ENCODE measurements at places on chromosomes 5 and 9. TPM values are rescaled to one million over a fixed set of nuclear protein-coding genes. Genes with fewer than 3 reads are reported as not detected.

TSPAN17 gene
- 34.2 TPM for total RNA-seq

TAF11L3 gene
- total RNA-seq, result not detected

LECT2 gene
- not detected for total RNA-seq

FST gene
- total RNA-seq, result not detected

CRHBP gene
- total RNA-seq, result not detected

TBC1D2 gene
- 16.0 TPM for total RNA-seq

JAK2 gene
- 1.3 TPM for total RNA-seq

REEP2 gene
- total RNA-seq, result 0.03 TPM

PCDHAC1 gene
- total RNA-seq, result not detected

SLC25A2 gene
- not detected for total RNA-seq

TTLL11 gene
- total RNA-seq, result 1.3 TPM

PDZD2 gene
- not detected for total RNA-seq

RNF224 gene
- 0.38 TPM for total RNA-seq

ANKDD1B gene
- total RNA-seq, result 0.44 TPM

PCDHA9 gene
- not detected for total RNA-seq

- no peak for DNase-seq
Measured at GRCh38 chr5:158869854-158870253, 229.9 kb downstream of the EBF1 start.

DNA sequence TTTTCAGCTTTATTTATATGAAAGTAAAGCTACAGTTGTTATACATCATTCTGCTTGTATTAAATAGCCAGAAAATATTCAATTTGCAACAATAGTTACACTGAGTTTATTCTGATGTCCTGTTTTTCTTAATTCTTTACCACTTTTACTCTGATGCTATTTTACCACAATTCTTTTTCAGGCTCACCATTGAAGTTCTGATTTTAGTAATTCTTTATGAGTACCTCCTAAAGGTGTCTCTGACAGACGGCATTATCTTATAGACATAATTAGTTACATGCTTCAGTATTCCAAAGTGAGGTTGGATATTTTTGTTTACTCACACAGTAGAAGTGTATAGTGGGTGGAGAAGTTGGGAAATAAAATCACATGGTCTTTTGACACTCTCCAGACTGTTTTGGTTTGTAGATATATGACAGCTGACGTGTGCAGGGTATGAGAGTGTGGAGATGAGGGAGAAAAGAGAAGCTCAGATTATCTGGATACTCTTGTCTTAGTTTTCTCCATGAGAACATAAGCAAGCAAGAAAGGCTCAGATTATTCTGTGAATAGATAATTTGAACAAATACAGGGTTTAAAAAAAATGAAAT lies 97.4 kb downstream of the FBXO4 start:
- no peak for DNase-seq

DNA sequence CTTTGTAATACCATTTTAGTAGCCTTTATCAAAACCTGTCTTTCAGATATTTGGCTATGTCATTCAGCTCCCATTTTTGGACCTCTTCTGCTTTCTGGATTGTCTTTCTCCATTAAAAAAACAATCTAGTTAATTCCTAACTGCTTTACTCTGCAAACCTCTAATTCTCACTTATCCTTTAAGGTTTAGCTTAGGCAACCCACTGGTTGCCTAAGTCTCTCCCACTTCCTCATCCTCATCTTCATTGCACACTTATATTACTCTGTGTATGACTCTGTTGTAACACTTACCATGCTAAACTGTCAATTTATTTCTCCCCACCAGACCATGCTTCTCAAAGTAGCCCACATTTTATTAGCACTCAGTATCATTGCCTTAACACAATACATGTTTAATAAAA lies 205.0 kb upstream of the DMRTA1 start:
- DNase-seq, result no peak

DNA sequence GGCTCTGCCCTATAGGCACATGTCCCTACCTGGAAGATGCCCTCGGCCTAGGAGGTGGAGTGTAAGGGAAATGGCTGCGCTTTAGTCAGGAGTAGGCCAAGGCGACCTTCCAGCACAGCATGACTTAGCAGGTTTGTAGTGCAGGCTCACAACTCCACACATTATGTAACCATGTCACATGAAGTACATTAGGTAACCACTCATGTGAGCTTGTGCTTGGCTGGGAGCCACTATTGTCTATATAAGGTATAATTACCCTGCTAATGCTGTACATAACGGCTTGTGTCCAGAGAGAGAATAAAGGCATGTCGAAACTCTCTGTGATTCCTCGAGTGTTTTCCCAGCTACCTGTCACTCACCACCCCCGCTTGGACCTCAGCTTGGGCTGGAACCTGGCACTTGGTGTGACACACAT lies 74.9 kb downstream of the CAMK4 start:
- no peak for DNase-seq

- DNase-seq, result peak; percentile 30
Measured at GRCh38 chr5:56329652-56330051, 96.5 kb upstream of the ANKRD55 start.

GRCh38 chr9:10447036-10447435 lies 165.8 kb downstream of the PTPRD start:
- no peak for DNase-seq

DNA sequence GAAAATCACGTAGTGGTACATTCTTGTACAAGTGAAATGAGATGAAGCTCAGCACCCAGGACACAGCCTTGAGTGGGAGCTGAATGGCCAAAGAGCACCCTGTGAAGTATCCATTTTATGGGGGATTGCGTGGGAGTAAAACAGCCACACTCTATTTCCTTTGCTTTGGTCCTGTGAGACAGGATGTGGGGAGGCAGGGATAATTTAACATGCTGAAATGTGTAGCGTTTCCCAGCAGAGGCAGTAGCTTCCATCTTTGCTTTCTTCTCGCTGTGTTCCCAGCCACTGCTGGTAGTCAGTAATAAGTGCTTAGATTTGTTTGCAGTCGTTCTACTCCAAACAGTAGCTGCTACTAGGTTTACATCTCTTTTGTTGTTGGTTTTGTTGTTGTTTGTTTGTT lies 4.4 kb downstream of the IL31RA start:
- DNase-seq, result no peak

DNA sequence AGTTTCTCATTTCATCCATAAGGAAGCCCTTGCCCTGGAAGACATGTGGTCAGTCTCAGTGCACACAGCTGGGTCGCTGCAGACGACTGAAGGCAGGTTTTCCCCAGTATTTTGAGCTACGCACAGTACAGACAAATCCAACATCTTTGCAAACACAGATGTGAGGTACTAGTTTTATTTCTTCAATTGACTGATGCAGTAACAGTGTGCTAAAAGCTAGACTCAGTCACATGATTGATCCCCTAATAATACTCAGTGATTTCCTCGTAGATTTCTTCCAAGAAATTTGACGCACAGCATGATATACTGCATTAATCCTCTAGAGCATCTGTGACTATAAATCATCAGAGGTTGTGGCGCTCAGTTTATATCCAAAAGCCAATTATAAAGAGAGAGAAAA lies 346.1 kb downstream of the DIRAS2 start:
- no peak for DNase-seq

DNA sequence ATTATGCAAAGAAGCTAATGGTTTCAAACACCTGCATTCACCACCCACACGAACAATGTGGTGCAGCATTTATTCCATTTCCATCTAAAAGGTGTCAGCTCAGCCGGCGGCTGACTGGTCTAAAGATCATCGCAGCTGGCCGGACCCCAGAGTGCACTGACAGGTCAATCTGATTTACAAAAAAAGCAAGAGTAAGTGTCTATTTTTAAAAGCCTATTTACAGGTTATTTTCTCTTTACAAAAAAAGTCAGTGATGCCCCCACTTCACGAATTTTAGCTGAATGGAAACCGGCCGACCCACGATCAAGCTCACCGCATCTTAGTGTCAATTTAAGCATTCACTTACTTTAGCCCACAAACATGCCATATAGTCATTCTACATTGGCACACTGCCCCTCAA lies 58.3 kb downstream of the SEMA4D start:
- DNase-seq, result no peak

DNA sequence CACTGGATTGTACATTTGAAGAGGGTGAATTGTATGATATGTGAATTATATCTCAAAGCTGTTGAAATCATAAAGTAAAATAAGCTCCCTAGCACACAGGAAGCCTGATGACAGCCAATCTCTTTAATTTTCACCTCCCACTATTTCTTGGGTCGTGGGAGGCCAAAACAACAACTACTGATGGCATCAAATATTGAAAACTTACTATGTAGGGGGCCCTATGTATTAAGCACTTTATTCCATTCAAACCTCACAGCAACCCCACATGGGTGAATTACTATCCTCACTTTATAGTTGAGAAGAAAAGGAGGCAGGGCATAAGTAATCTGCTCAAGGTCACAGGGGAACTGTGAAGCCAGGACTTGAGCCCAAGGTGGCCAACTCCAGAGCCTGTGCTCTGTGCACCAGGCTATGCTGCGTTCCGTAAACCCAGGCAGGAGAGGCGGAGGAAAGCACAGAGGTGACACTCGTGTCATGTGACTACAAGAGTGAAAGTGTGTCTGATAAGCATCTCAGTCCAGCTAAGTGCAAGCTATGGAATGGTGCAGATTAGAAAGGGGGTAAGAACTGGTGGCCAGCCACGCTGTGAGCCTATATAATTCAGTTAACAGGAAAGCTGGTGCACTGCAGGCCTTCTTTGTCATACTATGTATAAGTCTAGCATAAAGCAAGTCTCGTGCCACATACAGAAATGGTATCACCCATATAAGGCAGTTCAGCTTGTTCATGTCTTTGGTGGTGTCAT lies 221.0 kb downstream of the DCP2 start:
- DNase-seq, result no peak

DNA sequence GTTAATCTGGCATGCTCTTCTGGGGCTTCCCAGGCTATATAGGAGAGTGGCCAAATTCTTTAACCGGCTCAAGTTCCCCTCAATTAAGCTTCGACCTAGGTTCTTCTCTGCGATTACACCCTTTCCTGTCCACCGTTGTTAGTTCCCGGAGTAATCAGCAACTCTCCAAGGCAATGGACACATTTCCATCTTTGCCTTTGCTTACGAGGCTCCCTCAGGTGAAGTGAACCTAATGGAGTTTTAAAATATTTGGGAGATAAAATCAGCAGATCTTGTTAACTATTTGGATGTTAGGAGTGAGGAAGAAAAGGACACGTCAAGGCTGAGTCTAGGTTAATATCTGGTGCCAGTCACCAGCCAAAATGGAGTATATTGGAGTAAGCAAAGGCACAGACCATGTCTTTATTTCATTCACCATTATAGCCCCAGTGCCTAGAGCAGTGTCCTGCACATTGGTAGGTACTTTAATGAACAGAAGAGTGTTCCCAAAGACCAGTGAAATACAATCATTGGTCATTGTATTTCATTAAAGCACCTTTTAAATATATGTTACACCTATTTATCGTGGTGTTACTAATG lies 515 bp downstream of the UTP15 start:
- peak; percentile 14 for DNase-seq

- DNase-seq, result no peak
Measured at GRCh38 chr5:74094096-74094781, 468.2 kb downstream of the ARHGEF28 start.

DNA sequence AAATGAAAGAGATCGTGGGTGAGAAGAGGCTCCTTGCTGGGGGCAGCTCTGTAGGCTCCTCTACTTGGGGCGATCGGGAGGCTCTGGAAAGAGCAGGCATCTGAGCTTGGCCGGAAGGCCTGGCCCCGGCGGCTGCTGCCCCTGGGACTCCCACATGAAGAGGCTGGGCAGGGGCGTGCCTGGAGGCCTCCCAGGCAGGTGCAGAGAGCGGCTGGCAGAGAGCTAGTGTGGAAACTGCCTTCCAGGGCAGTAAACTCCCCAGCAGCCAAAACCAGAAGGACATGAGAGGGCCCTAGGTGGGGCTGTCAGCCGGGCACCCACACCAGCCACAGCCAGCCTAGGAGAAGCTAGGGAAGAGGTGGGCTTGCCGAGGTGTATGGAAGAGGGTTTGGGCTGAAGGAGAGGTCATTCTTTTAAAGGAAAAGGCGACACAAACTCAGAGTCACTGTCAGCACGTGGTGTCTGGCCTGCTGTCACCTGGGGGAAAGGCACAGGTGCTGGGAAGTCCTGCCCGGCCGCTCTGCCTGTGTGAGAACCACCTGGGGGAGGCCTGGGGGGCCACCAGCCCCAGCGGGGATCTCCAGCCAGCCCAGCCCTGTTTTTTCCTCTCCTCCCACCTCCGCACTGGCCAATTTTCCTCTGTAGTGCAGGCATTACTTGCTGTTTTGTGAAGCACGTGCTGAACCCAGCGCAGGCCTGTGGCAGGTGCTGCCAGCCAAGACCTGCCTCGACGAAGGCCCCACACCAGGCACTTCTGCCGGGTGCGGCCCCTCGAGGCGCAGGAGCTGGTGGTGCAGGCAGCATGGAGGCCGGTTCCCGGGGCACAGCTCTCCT lies 44.8 kb upstream of the EGFL7 start:
- no peak for DNase-seq

- DNase-seq, result no peak
Measured at GRCh38 chr9:25939126-25939525, 260.9 kb upstream of the TUSC1 start.

GRCh38 chr9:93467462-93467861 lies 14.1 kb upstream of the FAM120AOS start:
- DNase-seq, result peak; percentile 32

DNA sequence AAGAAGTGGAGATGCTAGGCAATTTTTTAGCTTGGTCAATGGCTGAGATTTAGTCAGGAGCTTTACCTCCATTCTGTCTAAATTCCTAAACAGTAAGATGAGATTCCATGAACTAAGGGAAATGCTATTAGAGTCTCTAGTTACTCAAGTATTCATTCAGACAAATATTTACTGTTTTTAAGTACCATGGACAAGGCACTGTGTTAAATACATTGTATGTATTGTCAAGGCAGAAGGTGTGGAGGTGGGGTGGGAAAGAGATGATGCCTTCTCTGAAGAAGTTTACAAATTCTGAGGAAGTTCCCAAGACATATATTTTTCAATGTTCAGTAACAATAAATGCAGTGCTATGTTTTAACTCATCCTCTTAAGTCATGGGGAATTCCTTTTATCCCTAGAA lies 459.9 kb upstream of the NMUR2 start:
- DNase-seq, result no peak

- DNase-seq, result no peak
Measured at GRCh38 chr5:132267166-132267739, 9.8 kb downstream of the PDLIM4 start.

- DNase-seq, result no peak
Measured at GRCh38 chr5:176934309-176934930, 35.3 kb upstream of the HK3 start.

DNA sequence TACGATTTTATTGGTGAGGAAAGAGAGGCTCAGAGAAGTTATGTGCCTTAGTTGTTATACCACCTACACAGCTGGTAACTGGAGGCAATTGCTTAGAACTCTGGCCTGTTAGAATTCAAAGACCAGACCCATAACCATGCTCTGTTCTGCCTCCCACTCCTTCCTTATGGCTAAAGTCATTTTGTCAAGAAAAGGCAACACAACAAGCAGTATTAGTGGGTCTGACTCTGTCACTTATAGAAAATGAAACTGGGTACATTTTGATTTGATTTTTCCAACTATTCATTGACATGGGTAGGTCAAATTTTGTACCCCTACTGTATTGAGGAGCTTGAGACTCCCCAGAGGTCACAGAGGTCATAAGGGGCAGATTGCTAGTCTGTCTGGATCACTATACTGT lies 44.5 kb upstream of the NR3C1 start:
- no peak for DNase-seq

Measured in HT-29 (cell line).